Activated T-helper 9 cell treated with anti-CD3 and anti-CD28 coated beads, Interleukin-2, amount 50 U/mL, for 16 hours (primary cell): ENCODE measurements at places on chromosomes 2 and 18.

DNA sequence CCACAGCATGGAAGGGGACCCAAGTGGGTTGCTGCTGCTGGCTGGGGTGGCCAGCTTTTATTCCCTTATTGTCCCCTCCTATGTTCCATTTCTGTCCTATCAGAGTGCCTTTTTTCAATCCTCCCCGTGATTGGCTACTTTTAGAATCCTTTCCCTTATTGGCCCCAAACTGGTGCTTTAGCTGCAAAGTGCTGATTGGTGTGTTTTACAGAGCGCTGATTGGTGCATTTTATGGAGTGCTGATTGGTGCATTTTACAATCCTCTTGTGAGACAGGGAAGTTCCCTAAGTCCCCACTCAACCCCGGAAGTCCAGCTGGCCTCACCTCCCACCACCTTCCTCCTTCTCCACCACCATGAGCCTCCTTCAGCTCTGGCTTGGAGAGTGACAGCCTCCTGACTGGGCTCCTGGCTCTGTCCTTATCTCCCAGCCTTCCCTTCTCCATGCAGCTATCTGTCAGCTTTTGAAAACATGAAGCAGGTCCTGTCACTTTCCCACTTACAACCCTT lies 20.7 kb upstream of the PLB1 start:
- DNase-seq, result no peak

GRCh38 chr2:230759481-230760167 lies 47.0 kb downstream of the CAB39 start:
- DNase-seq, result no peak

GRCh38 chr2:39492095-39492590 lies 55.1 kb upstream of the MAP4K3 start:
- no peak for DNase-seq

GRCh38 chr2:69041214-69041613 lies 28.2 kb downstream of the ANTXR1 start:
- DNase-seq, result no peak

DNA sequence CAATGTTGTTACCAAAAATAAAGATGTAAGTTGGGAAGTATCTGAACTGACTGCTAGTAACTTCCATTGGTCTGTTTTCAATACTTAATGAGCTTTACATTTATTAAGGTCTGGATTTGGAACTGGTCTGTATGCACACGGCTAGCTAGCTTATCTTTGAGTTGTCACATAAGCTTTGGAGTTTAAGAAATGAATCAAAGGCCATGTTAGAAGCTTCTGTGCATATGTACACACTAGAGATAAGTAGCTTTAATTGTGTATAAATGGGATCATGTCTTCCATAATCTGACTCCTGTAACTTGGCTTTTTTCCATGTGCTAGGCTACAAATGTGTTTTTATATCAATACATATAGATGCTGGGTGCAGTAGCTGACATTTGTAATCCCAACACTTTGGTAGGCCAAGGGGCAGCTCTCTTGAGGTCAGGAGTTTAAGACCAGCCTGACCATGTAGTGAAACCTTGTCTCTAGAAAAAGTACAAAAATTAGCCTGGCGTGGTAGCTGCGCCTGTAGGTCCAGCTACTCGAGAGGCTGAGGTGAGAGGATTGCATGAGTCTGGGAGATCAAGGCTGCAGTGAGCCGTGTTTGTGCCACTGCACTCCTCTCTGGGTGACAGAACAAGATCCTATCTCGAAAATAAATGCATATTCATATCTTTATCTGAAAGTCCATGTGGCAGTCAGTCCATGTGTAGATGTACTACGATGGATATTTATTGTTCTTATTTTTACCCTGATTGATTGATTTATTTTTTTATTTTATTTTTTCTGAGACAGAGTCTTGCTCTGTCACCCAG lies 27.2 kb downstream of the ATIC start:
- DNase-seq, result no peak

DNA sequence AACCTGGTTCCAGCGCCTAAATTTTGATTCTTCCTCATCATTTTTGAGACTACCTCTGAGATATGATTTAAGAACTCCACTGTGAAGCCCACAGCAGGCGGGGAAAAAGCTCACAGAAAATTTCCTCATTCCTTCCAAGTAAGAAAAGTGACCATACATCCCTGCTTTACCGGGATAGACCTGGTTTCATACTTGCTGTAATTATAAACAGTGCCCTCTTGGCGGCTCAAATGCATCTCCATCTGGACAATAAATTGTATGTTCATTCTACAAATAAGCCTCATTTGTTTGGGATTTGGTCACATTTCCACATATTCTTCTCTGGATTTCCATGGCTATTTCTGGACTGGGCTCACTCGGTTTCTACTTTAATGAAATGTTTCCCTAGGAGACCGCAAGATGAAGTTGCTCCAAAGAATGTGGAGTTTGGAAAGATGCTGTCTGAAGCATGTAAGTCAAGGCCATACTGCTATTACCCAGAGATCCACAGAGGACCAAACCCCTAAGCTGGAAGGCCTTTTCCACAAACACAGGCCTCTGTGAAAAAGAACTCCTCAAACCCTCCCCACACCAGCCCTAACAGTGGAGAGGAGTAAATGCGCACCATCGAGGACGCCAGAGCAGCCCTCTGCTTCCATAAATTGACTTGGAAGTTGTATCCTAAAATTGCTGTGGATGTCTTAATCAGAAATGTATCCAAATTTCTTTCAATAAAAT lies 13.9 kb downstream of the STAT1 start:
- DNase-seq, result no peak

DNA sequence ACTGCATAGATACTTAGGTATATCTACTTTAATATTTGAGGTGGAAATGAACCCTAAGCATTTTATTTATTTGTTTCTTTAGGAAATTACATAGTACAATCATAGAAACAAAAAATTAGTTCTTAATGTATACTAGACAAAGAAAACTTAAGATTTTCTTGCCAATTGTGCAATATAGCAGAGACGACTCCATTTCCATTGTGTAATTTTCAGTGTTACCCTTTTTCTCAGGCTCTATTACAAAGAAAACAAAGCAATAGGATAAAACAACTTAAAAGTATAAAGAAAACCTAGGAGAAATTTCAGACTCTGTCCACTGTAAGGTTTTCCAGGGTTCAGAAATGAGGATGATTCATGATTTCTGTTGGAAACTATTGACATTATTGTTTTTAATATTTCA lies 89.0 kb upstream of the SERTAD2 start:
- no peak for DNase-seq

GRCh38 chr2:167264380-167264779 lies 376.1 kb downstream of the XIRP2 start:
- no peak for DNase-seq

- DNase-seq, result no peak
These were observed 356.7 kb downstream of the NYAP2 start for GRCh38 chr2:225756198-225756597.

- no peak for DNase-seq
These were observed 109.0 kb upstream of the MSH2 start for GRCh38 chr2:47293976-47294375.

- DNase-seq, result no peak
These were observed 178.8 kb downstream of the ANAPC1 start for GRCh38 chr2:111705239-111705638.

DNA sequence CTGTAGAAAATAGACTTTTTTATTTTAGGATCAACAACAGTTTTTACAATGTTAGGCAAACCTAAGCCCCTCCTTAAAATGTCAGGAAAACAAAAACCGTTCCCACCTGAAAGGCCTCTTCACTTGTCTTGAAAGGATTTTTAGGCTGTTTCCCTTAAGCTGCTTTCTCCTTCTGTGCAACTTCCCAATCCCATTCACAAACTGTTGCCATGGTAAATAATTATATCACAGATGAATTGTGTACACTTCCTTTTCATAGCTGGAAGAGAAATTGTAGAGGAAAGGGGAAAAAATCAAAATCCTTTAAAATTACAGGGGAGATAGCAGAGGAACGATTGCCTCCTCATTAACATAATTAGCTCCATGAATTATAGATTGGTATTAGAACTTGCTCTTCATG lies 1488.0 kb upstream of the CELF4 start:
- DNase-seq, result no peak

- DNase-seq, result peak; percentile 17
These were observed 19.5 kb downstream of the SLC25A52 start for GRCh38 chr18:31741097-31741735.

- no peak for DNase-seq
These were observed 18.6 kb downstream of the CAPN10 start for GRCh38 chr2:240604939-240605716.

- DNase-seq, result no peak
These were observed 15.4 kb downstream of the TGOLN2 start for GRCh38 chr2:85312404-85312803.

GRCh38 chr2:75162259-75162658 lies 37.1 kb downstream of the TACR1 start:
- no peak for DNase-seq

DNA sequence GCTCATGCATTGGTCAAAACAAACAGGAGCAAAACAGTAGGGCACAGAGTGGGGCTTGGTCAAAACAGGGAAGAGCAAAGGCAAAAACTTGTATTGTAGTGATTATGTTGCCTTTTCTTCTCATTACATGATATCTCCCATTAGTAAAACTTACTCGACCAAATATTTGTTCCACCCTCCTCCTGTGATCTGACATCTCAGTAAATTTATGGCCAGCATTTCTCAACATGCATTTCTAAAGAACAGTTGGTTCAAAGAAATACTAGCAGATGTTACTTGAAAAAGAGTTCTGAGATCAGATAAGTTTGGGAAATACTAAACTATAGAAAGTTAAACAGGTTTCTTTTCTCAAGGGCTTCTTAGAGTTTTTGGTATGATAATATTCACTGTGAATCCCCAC lies 423.1 kb downstream of the FIGN start:
- DNase-seq, result no peak

DNA sequence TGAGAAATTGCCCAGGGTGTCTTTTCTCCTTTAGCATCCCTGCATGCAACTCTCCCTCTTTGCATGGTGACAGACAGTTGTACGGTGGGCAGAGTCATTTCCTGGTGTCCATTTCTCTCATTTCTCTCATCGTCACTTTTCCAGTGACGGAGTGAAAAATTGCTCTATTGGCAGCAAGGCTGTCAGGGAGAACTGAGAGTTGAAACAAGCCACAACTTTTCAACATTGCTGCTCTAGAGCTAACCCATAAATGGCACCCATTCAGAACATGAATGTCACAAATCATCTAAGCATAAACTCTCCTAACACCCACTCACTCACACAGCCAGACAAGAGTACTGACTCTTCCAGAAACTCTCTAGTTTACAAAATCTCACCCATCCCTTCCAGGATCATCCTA lies 55.7 kb downstream of the ZC3H8 start:
- no peak for DNase-seq

DNA sequence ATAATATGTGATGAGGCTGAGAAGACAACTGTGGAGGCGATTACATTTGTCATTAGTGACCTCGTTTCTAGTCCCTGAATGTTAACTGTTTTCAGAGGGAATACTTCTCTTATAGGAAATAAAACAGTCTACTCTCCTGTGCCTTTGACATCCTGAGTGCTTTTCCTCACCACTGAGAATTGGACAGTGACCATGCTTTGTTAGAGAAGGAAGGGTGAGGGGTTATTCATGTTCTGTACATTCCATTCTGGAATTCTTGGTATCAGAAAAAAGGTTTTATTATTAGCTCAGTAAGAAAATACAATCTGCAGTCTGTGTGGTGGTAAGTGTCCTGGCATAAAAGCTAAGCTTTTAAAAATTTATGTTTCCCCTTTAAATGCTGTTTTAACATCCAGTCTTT lies 58.8 kb downstream of the PARD3B start:
- DNase-seq, result no peak

- DNase-seq, result no peak
These were observed 65.3 kb downstream of the C1D start for GRCh38 chr2:67997528-67997900.

- no peak for DNase-seq
These were observed 134.1 kb upstream of the SERPINE2 start for GRCh38 chr2:224173210-224173609.

DNA sequence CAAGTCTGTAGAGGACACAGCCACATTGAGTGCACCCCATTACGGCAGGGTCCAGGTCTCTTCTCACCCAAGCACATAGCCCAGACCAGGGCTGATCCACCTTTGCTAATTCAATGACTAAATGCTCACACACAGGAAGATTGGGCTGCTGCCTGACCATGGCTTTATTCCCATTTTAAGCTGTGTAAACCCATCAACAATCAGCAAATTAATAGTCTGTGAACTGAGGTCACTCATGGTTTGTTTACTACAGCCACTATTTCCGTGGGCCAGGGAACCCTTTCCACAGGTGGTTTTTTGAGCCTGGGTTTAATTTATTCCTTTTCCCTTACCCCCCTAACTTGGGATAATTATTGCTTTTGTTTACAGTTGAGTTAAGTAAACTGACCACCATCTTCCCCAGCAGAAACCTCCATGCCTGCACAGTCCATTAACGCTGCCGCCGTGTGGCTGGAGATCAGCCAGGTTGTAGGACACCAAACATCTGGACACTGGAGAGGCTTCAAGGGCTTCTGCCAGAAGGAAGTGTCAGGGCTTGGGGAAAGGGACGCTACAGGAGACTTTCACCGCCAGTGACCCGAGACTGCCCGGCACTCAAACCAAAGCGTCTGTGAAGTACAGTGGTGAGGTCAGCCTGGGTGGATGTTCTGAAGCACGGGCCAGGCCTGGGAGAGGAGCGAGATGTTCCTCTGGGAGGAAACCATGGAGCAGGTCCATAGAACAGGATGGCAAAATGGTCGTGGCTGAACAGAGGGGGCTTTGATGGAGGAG lies 282.9 kb downstream of the DYSF start:
- DNase-seq, result no peak

DNA sequence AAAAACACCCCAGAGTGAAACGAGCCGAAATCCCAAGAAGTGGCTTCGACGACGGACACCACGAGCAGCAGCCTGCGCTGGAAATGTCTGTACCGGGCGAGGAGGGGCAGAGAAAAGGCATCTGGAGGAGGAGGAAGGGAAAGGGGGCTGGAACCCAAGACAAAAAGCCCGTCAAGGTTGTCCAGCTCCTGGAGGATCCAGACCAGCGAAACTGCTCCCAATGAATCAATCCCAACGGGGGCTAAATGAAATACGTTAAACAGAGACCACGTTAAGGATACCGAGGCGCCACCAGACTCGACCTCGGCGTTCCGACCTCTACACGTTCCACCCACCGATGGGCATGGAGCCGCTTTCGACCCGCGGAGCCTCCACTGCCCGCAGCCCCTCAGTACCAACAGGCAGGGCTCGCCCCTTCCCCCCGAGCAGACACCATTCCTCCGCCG lies 400 bp downstream of the CCDC88A start:
- peak; percentile 6 for DNase-seq

DNA sequence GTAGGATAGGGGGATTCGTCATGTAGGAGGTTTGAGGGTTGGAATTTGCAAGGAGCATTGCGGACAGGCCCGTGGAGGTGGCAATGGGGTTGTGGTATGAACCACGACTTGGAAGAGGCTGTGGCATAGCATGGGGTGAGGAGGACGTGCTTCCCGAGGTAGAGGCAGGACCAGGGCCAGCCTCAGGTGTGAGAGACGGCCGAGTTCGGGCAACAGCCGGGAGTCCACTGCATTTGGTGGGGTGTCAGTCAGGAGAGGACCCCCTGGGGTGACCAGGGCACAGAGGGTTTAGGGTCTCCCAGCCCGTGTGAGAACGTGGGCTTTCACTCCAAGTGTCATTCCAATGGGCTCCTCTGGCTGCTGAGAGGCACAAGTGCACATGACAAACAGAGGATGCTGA lies 339.0 kb downstream of the EIPR1 start:
- no peak for DNase-seq
